AML-193 (cell line): ENCODE measurements at places on chromosomes 13 and 19.

DNA sequence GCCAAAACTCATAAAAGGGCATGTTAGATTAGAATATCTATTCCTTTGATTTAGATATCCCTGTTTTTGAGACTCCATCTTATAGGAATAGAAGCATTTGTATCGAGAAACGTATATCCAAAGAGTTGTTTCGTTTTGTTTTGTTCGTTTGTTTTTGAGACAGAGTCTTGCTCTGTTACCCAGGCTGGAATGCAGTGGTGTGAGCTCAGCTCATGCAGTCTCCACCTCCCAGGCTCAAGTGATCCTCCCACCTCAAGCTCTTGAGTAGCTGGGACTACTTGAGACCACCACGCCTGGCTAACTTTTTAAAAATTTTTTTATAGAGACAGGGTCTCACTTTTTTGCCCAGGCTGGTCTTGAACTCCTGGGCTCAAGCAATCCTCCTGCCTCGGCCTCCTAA is 26.6 kb upstream of the ZMYM5 start:
- no peak for DNase-seq

- DNase-seq, result no peak
Measured at GRCh38 chr13:113658836-113659235, 838 bp upstream of the ATP4B start.

DNA sequence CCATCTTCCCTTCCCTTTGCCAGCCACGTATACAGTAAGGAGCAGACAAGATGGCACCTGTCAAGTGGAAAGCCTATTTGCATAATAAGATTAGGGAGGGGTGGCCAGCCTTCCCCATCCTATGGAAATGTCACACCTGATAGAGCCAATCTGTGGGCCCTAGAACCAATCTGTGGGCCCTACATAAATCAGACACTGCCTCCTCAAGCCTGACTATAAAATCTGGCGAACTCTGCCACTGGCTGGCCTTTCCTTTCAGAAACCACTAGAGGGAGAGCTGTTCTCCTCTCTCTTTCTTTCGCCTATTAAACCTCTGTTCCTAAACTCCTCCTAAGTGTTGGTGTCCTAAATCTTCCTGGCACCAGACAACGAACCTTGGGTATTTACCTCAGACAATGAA is 231.5 kb upstream of the KLHL1 start:
- peak; percentile 22 for DNase-seq

- no peak for DNase-seq
Measured at GRCh38 chr13:46638262-46638661, 85.3 kb downstream of the LRCH1 start.

DNA sequence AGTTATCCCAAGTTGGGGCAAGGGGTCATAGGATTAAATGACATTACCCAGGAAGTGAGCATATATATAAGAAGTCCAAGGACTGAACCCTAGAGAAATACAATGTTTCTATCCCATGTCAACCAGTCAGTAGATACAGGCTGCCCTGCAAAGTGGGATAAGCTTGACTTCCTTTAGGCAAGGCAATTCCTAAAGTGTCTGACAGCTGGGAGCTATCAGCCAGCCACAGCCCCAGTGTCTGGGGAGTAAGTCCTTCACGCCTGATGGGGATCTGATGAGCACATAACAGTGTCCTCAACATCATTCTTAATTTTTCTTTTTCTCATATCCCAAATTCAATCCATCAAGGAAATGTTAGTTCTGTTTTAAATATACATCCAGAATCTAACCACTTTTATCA is 54.1 kb downstream of the DNAJC15 start:
- no peak for DNase-seq
